CD14-positive monocyte (primary cell): ENCODE measurements at places on chromosomes 12 and 14. TPM values are rescaled to one million over a fixed set of nuclear protein-coding genes. Genes with fewer than 3 reads are reported as not detected.

The LMNTD1 gene
- not detected for polyA plus RNA-seq

The SOX5 gene
- polyA plus RNA-seq = not detected in 2 replicates

The TMEM63C gene
- polyA plus RNA-seq = 0.78 TPM

The EIF2S3B gene
- 0.30 TPM for polyA plus RNA-seq

The TSHR gene
- not detected for polyA plus RNA-seq

The LRTM2 gene
- not detected for polyA plus RNA-seq

The AQP6 gene
- polyA plus RNA-seq = not detected

The NRXN3 gene
- polyA plus RNA-seq = not detected

The TM9SF1 gene
- 51.1 TPM for polyA plus RNA-seq

The KRT6C gene
- polyA plus RNA-seq = not detected

The AICDA gene
- polyA plus RNA-seq = not detected

The POTEG gene
- polyA plus RNA-seq = not detected

The NPFF gene
- 0.29 and 0.79 TPM in 2 replicates for polyA plus RNA-seq

The FAM186B gene
- polyA plus RNA-seq = not detected

The GLRX5 gene
- polyA plus RNA-seq = 7.6 and 10.9 TPM in 2 replicates

The CEP170B gene
- 0.06 and 0.09 TPM in 2 replicates for polyA plus RNA-seq

The NRL gene
- 1.1 TPM for polyA plus RNA-seq

The GCH1 gene
- 50.2 and 68.6 TPM in 2 replicates for polyA plus RNA-seq

The GALNT6 gene
- 10.4 TPM for polyA plus RNA-seq

The SLC17A8 gene
- polyA plus RNA-seq = not detected

The KLHL42 gene
- 7.5 TPM for polyA plus RNA-seq

The PLEKHH1 gene
- not detected for polyA plus RNA-seq

The MGST1 gene
- polyA plus RNA-seq = 295 TPM

The TAS2R42 gene
- polyA plus RNA-seq = not detected

The DHRS4L2 gene
- polyA plus RNA-seq = 46.6 TPM

The RDH16 gene
- not detected for polyA plus RNA-seq

The PLA2G1B gene
- polyA plus RNA-seq = not detected in 2 replicates

The AGAP2 gene
- 0.20 TPM for polyA plus RNA-seq

The KCNMB4 gene
- polyA plus RNA-seq = 0.57 and 0.83 TPM in 2 replicates

The DNAJC22 gene
- not detected for polyA plus RNA-seq

The VRTN gene
- not detected for polyA plus RNA-seq

The GLS2 gene
- 0.04 TPM in 1 of 2 replicates, not detected in the other for polyA plus RNA-seq

The GPD1 gene
- 0.08 and 0.32 TPM in 2 replicates for polyA plus RNA-seq

The IFT43 gene
- polyA plus RNA-seq = 12.4 TPM

The LRRK2 gene
- 47.7 TPM for polyA plus RNA-seq

The CPNE6 gene
- not detected for polyA plus RNA-seq

The C12orf60 gene
- 0.11 TPM in 1 of 2 replicates, not detected in the other for polyA plus RNA-seq

The PTPRQ gene
- polyA plus RNA-seq = not detected

The ING4 gene
- polyA plus RNA-seq = 64.0 TPM

The CCDC38 gene
- polyA plus RNA-seq = not detected

The TMEM116 gene
- 4.4 and 5.6 TPM in 2 replicates for polyA plus RNA-seq

The KRT79 gene
- not detected for polyA plus RNA-seq

The RESF1 gene
- polyA plus RNA-seq = 26.8 TPM

The FGF23 gene
- not detected in 2 replicates for polyA plus RNA-seq

The C12orf54 gene
- not detected in 2 replicates for polyA plus RNA-seq

The AQP2 gene
- polyA plus RNA-seq = not detected in 2 replicates

The PLEKHD1 gene
- not detected for polyA plus RNA-seq

The KERA gene
- polyA plus RNA-seq = not detected

The AMIGO2 gene
- polyA plus RNA-seq = 0.45 and 0.77 TPM in 2 replicates

The MSI1 gene
- polyA plus RNA-seq = not detected in 2 replicates

The CFAP73 gene
- not detected in 2 replicates for polyA plus RNA-seq

The TRMT61A gene
- polyA plus RNA-seq = 2.7 TPM

The CIROP gene
- polyA plus RNA-seq = not detected

The CLEC2A gene
- polyA plus RNA-seq = not detected

The ANKS1B gene
- not detected for polyA plus RNA-seq

The TGM1 gene
- polyA plus RNA-seq = 6.3 and 7.8 TPM in 2 replicates
